ENCODE measurements at places on chromosomes 2 and 18.

DNA sequence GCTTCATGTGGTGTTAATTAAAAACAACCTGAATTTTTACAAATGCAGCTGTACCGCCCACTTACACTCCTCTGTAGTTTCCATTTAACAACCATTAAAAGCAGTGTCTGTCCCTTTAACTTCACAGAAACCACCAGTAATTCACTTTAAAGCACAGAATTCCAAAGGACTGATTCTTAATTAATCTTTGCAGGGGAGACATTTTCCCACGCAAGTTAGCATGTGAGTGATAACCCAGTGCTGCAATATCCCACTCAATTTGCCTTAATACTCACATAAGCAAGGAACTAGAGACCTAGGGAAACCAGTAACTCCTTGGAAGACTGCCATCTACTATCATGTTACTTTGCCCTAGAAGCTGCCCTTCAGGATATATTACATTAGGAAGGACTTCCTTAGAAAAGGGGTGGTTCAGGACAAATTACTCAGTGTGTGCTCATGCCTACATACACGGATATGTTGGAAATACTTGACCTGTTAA, 102.3 kb downstream of the OSR1 start:
- no peak for DNase-seq

GRCh38 chr18:34650121-34650545, 60.0 kb upstream of the DTNA start:
- no peak for DNase-seq

- DNase-seq, result no peak
Measured at GRCh38 chr18:49461602-49461977, 1.1 kb upstream of the DYM start.

DNA sequence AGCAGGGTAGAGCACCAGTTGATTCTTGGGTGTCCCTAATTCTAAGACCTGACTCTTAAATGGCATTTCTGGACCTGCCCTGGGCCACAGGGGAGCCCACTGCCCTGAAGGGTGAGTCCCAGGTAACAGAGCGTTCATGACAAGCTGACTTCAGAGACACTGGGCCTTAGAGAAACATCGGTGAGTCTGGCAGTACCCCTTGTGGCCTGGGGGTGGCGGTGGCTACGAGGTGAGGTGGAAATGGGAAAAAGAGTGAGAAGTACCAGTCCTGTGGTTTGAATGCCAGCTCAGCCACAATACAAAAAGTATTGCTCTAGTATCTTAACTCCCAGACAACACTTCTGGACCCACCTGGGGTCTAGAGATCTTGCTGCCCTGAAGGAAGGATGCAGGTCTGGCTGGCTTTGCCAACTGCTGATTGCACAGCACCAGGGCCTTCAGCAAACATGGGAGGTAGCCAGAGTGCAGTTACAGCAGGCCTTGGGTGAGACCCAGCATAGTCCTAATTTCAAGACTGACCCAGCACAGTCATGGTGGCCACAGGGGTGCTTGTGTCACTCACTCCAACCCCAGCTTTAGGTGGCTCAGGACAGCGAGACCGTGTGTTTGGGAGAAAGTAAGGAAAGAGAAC, 44.5 kb downstream of the USP34 start:
- no peak for DNase-seq

DNA sequence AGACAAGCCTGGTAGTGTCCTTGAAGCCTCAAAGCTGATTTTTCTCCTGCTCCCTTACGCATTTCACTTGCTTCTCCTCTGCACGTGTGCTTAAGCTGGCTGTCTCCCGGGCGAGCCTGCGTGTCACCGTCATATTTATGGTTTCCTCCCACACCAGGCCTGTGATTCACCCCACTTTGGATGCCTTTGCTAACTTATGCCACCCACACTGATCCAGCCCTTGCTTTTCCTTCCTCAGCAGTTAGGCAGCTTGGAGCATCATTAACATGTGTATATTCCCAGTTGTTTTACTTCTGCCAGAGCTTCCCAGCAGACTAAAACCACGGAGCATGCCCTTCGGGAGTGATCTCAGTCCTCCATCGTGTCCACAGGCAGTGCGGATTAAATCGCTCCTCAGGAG, 2.2 kb downstream of the ST3GAL5 start:
- DNase-seq, result peak; percentile 73

DNA sequence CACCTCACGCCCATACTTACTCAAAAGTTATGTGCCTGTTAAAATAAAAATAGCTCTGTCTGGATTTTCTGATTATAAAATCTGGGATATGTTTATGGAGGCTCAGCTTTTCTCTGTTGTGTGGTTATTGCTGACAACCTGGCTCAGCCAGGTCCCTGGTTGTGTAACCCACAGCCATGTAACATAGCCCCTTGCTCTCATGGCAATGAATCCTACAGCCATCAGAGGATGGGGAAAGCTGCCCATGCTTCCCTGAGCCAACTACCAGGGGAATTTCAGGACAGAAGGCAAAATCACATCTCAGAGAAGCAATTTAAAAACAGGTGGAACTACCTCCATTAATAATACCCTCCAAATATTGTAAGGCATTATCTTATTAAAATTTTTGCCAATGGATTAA, 29.7 kb downstream of the ST8SIA5 start:
- DNase-seq, result no peak

DNA sequence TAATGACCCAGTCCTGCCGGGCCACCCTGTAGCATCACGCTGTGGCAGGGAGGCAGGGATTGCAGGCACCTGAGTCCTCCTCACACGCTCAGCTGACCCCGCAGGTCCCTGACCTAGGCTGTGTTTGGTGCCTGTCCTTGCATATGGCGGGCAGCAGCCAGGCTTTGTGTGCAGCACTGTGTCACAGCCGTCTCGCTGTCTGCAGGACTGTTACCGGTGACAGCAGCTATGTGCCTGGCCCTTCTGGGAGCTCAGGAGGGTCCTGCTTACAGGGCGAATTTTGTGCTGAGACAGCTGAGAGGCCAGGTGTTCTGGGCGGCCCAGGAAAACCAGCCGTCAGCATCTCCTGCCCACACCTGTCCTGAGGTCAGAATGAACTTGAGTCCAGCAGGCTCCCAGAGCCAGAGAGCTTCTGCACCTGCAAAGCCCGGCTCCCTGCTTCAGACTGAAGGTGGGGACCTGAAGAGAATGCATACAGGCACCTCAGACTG, 10.4 kb upstream of the ARID5A start:
- no peak for DNase-seq

GRCh38 chr2:237125967-237126366, 40.3 kb downstream of the COPS8 start:
- no peak for DNase-seq

Data from dorsolateral prefrontal cortex (tissue), 122 donors.